MCF 10A (cell line): ENCODE measurements at places on chromosomes 4 and X. TPM values are rescaled to one million over a fixed set of nuclear protein-coding genes. Genes with fewer than 3 reads are reported as not detected.

Gene STAP1
- total RNA-seq, result not detected in 2 replicates

Gene NEIL3
- 3.4 and 5.8 TPM in 2 replicates for total RNA-seq

Gene MAGEA2
- not detected in 2 replicates for total RNA-seq

Gene HMGN5
- 6.6 and 11.8 TPM in 2 replicates for total RNA-seq

Gene MAGEA2B
- not detected in 2 replicates for total RNA-seq

DNA sequence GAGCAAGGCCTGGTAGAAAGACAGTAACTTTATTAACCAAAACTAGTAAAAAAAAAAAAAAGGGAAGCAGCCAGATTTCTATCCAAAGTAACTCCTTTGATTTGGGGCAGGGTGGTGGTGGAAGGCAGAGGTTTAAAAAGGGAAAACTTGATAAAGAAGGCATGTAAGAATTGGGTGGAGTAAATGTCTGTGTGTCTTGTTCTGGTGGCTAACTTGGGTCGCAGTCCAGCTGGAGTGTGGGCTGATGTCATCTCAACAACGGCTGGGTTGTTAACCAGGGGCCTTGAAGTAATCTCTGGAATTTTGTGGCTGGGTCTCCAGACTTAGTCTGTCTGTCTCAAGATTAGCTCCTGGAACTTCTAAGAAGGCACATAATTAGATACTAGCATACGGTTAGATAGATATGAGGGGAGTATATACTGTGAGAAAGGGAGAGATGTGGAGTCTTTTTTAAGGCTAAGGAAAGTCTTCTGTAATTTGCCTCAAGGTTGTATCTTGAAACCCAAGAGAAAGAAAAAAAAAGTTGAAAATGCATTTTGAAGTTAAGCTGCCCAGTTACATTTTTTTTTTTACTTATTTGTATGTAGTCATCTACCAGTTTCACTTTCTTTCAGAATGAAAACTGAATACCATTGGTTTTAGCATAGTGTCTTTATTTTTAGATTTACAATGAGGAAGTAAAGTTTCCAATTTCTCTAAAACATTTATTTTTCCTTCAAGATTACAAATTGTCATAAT is 48.3 kb downstream of the MTHFD2L start:
- peak overlapping the region; percentile 77 for H3K27ac ChIP-seq
- no peak for DNase-seq
- H3K36me3 ChIP-seq, result peaks cover 68% of the 10 kb centered on the region
- no peaks in the 10 kb centered on the region for H3K27me3 ChIP-seq
- H3K4me1 ChIP-seq, result peaks cover 19% of the 10 kb centered on the region

- no peaks in the 10 kb centered on the region for H3K36me3 ChIP-seq
- DNase-seq, result no peak
- H3K27me3 ChIP-seq, result no peaks in the 10 kb centered on the region
- no peaks in the 10 kb centered on the region for H3K4me1 ChIP-seq
Observed at GRCh38 chr4:26885912-26886274, 25.3 kb downstream of the STIM2 start.

GRCh38 chrX:148504506-148504905 is 4.1 kb downstream of the AFF2 start:
- DNase-seq, result no peak
- no peak overlapping the region for H3K27ac ChIP-seq
- H3K36me3 ChIP-seq, result no peaks in the 10 kb centered on the region
- no peaks in the 10 kb centered on the region for H3K4me1 ChIP-seq
- H3K27me3 ChIP-seq, result no peaks in the 10 kb centered on the region

- peaks cover 31% of the 10 kb centered on the region for H3K36me3 ChIP-seq
- no peak overlapping the region for H3K27ac ChIP-seq
- no peak overlapping the region for H3K4me3 ChIP-seq
Observed at GRCh38 chrX:136215559-136215958, 35.6 kb downstream of the MAP7D3 start.

Gene CXCL11
- not detected in 2 replicates for total RNA-seq

Gene SHOX
- total RNA-seq, result not detected in 2 replicates

DNA sequence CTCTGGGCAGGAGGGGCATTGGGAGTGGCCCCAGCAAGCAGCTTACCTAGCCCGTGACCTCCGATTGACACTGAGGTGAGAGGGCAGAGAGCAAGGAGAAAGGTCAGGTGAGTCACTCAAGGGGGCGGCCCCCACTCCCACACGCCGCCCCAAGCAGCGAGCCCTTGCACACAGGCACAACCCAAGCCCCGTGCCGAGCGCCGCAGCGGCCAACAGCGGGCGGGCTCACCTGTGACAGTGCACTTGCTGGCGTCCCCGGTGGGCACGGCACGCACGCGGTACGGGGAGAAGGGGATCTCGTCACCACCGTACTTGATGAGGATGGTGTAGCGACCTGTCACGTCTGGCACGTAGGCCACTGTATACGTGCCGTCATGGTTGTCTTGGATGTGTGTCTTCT is 17.2 kb downstream of the FLNA start:
- no peaks in the 10 kb centered on the region for H3K27me3 ChIP-seq
- no peak for DNase-seq
- peaks cover 75% of the 10 kb centered on the region for H3K36me3 ChIP-seq
- H3K27ac ChIP-seq, result no peak overlapping the region
